Right renal pelvis (tissue), 4 donors: ENCODE measurements at places on chromosomes 1 and 21. TPM values are rescaled to one million over a fixed set of nuclear protein-coding genes. Genes with fewer than 3 reads are reported as not detected.

DNA sequence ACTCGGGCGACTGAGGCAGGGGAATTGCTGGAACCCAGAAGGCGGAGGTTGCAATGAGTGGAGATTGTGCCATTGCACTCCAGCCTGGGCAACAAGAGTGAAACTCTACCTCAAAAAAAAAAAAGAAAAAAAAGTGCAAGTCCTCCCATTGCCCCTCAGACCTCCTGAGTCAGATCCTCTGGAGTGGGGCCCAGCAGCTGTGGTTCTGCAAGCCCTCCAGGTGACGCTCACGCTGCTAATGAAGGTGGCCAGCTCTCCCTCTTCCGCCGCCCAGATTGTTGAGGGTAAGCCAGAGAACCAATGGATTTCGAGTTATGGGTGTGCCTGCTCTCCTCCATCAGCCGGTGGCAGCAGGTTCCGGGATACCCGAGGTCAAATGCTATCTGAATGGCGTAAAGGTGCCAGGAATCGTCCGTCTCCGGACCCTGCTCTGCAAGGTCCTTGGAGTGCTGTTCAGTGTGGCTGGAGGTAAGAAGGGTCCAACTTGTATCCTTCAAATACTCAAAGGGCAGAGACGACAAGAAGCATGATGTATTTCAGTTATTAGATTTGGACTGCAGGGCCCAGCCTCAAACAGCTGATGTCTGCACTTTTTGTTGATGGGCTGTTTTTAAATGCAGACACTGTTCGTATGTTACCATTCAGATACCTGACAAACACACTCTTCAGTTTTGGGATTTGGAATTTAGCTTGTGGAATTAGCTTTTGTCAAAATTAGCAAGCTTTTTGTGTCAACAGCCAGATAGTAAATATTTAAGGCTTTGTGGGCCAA is 17.6 kb downstream of the CLCN6 start:
- no peak for DNase-seq

Gene RYR2
- polyA plus RNA-seq = 1.9 TPM

Gene PRKAA2
- polyA plus RNA-seq = 21.3 TPM

DNA sequence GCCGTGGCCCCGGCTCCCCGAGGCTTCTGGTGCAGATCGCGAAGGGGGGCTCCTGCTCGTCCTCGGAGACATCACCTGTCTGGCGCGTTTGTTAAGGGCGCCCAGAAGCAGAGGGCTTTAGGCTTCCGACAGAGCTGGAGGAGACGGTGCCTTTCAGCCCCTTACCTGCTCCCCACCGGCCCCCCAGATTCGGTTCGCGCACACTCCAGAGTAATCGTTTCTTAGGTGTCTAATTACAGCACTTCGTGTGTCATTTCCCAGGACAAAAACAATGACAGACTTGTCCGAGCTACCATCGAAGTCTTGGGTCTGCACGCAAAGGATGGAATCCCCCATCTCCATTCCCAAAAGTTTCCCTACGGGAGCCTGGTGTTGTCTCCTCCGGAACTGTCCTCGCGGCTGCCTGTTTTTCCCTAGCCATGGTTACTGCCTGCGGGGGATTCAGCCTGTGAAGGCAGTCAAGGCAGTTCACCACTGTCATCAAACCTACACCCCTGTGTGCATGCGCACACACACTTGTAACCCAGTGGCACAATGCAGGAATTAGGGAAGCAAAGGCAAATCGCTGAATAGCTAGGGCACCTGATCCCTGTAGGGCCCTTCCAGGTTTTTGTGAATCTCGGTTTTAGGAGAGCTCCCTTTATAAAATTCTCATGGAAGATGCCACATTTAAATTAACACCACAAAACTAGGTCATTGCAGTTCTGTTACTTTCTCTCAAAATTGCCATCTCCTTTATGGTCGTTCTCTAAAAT is 738 bp upstream of the CDC42BPA start:
- DNase-seq = no peak

Gene RWDD3
- 52.4 TPM for polyA plus RNA-seq

- DNase-seq = no peak
These were observed 147.0 kb upstream of the DNAH14 start for GRCh38 chr1:224782281-224783000.

GRCh38 chr1:189185097-189185496 is 1292.6 kb downstream of the BRINP3 start:
- DNase-seq = no peak
